H54 (cell line): ENCODE measurements at places on chromosomes 13 and 19.

GRCh38 chr13:105513448-105513847 lies 1022.0 kb downstream of the EFNB2 start:
- no peak for DNase-seq

DNA sequence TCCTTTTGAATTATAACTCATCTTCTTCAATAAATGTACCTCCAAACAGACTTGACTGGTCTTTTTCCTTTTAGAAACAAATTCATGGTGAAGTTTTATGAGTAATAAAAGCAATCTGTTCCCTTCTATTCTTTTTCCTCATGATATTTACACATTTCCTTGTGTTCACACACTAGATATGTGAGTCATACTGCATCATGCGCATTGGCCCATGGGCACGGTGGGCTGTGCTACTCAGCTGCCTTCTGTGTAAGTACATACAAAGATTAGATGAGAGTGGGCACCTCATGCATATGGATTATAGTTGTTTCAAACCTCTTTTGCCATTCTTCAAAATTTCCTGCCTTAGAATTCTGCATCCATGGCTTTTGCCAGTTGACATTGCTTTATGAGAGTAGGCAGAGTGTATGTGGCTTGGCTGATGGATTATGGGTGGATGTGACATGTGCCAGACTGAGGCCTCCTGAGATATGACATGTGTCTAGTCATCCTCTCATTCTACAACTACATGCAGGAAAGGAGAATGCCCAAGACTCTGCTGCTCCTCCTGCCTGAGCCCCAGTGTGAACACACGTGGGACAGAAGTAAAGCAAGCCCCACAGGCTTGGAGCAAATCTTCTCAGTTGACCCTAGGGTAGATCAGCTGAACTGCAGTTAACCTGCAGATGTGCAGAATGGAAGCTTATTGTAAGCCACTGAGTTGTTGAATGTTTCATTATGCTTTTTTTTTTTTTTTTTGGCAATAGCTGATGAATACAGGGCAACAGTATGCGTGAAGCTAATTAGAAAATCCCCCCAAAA lies 109.9 kb downstream of the RBM26 start:
- DNase-seq, result no peak

- peak; percentile 57 for DNase-seq
These were observed 7.0 kb upstream of the MAP2K2 start for GRCh38 chr19:4130744-4131438.

DNA sequence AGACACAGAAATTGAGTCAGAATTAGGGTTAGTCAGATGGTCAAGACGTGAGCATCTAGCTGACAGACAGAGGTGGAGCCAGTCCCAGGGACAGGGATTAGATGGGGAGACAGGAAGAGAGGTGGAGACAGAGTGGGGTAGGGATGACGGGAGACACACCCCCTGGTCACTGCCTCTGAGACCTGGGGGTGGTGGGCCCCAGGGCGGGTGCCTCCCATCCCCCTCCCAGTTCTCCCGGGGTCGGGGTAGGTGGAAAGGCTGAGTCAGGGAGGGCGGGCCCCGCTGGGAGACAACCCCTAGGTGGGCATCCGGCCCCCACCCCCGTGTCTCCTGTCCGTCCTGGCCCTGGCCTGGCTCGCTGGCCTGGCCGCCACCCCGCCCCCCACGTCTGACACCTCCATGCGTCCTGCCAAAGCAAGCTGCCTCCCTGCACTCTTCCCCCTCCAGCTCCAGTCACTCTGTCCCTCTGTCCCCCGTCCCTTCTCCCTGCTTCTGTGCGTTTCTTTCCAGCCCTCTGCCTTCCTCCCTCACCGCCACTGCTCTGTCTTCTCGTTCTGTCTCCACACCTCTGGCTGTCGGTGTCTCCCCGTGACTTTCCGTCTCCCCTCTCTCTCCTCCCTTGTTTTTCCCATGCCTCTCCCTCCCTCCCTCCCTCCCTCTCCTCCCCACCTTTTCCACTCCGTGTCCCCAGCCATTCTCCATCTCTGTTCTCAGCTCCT lies 15.1 kb downstream of the CCDC97 start:
- peak; percentile 93 for DNase-seq

DNA sequence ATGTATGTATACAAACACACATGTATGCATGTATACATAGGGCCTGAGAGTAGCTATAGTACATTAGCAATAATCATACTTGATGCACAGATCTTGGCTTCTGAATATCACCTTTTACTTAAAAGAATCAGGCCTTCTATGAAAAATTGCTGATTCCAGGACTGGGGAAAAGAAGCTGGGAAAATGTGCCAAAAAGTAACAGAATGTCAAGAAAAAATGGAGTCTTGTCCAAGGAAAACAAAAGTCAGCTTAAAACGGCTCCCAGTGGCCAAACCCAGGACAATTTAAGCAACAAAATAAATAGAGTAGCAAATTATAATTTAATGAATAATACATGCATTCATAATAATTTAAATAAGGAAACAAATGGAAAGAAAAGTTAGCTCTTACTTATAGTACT lies 2104.9 kb downstream of the PCDH9 start:
- DNase-seq, result no peak

DNA sequence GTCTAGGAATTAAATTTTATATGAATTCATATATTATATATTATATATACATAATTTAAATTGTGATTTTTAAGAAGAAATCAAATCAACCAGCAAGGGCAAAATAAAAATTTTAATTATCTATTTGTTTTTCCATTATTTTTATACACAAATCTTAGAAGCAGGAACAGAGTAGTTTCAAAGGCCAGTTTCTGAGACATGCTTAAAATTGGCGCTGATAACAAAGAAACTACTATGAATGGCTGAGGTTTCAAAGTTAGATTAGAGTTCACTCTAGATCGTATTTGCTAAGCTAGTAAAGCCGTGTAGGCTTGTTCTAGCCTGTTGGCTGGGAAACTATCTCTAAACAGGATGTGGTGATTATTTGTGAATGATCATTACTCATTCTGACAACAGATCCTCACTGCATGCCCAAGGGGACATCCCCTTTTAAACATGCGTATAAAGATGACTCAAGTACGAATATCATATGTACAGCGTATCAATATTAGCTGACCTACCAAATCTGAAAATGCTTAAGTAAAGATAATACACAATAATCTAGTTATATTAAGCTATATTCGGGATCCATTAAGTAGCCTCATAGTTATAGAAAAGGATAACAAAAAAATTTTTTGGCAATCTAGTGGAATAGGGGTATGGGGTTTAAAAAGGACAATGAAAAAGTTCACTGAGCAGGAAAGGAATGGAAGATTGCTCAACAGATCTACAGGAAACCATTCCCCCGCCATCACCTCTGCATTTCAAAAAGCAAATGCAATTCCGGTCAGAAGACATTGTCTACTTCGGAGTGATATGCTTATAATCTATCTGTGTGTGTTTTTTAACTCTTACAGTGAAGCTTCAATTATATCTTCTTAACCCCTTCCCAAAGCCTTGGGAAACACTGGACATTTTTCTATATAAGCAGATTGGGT lies 150.1 kb downstream of the SHISA2 start:
- DNase-seq, result no peak

DNA sequence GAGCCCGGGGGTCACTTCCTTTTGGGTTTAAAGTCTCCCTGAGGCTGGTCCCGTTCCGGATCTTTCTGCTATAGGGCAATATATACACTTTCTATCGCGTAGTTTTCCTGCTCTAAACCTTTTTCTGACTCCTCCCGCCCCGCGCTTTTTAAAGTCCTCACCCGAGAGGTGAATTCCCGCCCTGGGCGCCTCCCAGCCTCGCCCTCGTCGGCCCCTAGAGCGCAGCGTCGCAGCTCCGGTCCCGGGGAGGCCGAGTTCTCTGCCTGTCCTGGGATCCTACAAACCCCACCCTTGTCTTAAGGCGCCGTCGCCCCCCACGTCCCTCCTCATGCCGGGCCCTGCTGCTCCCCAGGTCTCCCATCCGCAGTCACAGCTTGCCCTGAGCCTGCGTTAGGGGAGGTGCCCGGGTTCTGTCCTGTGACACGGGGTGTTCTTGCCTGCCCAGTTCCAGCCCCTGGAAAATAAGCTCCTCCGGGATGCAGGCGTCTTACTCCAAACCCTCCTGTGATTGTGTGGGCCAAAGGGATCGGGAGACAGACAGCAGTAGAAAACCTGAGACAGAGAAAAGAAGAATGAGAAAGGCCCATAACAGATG lies 491 bp downstream of the ZNF525 start:
- DNase-seq, result no peak

DNA sequence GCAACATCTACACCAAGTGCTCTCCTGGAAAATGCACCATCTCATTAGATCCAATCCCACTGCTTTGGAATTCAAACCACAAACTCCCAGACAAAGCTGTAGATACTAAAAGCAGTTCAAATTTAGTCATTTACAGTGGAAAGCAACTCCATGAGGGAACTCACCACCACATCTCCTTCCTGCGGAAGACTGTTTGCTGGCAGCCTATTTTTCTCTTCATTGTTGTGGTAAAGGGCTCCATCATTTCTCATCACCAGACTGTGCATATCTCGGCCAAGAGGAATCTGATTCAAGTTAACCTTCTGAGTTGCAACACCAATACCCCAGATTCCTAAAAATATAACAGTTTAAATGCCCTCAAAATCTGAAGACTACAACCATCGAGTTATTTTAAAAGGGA lies 8.4 kb downstream of the SPRYD7 start:
- no peak for DNase-seq

GRCh38 chr13:72149701-72150100 lies 282.7 kb upstream of the DACH1 start:
- DNase-seq, result no peak

DNA sequence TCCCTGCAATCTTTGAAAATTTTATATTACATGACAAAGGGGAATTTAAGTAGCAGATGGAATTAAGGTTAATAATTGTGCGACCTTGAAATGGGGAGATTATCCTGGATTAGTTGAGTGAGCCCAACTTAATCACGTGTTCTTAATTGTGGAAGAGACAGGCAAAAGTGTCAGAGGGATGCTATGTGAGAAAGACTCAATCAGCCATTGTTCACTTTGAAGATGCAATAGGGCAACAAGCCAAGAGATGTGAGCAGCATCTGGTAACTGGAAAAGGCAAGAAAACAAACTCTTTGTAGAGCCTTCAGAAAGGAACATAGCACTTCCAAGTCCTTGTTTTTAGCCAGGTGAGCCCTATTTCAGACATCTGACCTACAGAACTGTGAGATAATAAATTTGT lies 247.7 kb downstream of the SLITRK1 start:
- DNase-seq, result no peak

DNA sequence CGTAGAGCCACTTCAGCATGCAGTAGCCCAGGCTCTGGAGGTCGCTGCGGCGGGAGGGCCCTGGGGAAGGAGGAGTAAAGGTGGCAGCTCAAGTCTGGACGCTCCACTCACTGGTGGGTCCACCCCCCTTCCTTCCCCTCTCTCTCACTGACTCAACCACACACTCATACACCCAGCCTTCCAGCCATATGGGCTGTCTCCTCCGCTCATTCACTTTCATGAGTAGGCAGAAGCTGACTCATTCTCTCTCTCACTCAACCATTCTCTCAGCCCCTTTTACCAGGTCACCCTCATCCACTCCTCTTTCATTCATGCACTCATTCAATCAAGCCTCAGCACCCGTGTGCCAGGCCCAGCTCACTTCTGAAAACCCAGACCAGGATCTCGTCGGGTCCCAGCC lies 27.5 kb upstream of the SIGLEC11 start:
- peak; percentile 82 for DNase-seq

DNA sequence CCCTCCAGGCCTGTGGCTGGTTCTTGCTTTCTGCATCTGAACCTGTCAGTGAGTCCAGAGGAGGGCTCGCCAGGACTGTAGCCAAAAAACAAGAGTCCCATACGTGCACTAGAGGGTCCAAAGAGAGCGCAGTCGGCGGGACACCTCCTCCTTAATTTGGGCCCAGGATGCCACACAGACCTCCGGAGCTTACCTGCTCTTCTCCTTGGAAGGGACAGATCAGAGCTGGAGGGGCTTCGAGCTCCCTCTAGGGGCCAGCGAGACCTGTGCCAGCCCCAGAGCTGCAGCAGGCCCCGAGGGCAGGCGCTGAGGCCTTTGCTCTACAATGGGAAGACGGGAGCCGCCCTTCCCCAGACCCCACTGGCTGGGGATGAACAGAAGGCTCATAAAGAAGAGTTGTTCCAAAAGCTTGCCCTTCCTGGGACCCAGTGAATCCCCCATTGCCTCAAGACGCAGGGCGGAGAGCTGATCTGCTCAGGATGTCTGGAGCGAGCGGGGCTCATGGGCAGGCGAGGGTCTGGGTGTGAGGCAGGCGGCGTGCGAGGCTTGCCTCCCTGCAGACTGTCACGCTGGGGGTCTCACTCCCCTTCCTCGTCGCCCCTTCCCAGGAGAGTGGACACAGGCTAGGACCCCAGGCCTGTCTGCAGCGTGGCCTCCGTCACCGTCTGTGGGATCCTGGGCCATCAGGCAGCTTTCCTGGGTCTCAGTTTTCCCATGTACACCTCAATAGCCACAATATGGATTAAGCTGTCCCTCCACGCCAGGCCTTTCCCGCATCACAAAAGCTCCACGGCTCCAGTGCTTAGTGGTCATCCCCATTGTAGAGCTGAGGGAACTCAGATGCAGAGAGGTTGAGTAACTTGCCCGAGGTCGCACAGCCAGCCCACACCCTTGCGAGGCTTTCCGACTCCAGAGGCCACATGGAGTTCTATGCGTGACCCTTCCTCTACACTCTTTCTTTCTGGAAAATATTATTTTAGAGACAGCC lies 46.9 kb upstream of the VSTM2B start:
- DNase-seq, result no peak

- DNase-seq, result no peak
These were observed 155.1 kb downstream of the GGACT start for GRCh38 chr13:100433475-100433874.

DNA sequence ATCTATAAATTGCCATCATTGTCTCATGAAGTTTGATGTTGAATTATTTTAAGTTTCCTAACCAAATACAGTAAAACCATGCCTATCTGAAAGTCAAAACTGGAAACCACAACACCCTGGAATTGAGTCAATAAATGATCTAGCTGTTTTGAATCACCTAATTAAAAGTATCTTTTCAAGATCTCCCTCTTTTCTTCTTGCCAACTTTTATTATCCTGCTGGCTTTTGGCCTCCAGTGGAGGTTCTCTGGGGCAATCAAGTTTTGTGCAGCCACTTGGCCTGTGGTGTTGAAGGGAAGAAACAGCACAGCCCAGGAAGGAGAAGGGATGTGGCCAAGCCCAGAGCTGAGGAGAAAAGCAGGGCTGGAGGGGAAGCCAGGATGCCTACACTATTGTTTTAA lies 255.4 kb downstream of the COG6 start:
- DNase-seq, result no peak

GRCh38 chr19:29106346-29106885 lies 106.5 kb downstream of the UQCRFS1 start:
- DNase-seq, result no peak

GRCh38 chr13:100977841-100978240 lies 303.2 kb upstream of the TMTC4 start:
- no peak for DNase-seq

DNA sequence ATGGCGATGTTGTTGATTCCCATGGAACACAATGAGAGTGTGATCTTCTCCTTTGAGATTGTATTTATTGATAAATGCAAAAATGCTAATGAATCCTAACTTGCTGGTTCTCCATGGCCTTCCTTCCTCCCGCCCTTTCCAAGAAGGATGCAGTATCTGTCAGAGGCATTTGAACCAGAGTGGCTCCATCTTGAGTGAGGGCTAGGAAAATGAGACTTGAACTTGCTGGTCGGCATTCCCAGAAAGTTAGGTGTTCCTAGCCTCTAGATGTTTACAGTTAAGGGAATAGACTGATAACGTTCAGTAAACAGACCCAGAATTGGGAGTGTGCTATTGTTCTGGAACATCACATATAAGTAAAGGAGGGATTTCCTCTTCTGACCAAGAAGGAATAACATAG lies 44.2 kb upstream of the PSG2 start:
- no peak for DNase-seq

GRCh38 chr13:37729876-37730275 lies 131.3 kb upstream of the POSTN start:
- no peak for DNase-seq

GRCh38 chr19:39389631-39390414 lies 1.1 kb downstream of the PAF1 start:
- no peak for DNase-seq
